Activated T-helper 1 cell treated with anti-CD3 and anti-CD28 coated beads, Interleukin-12 subunit alpha, Interleukin-12 subunit beta, Interleukin-2, Interleukin-4 antibody, amounts not matched to agents 30 ng/mL and 10 ng/mL and 1 ng/mL, durations not matched to agents 14 hours and 24 hours and 36 hours (primary cell): ENCODE measurements at places on chromosomes 13 and 19.

DNA sequence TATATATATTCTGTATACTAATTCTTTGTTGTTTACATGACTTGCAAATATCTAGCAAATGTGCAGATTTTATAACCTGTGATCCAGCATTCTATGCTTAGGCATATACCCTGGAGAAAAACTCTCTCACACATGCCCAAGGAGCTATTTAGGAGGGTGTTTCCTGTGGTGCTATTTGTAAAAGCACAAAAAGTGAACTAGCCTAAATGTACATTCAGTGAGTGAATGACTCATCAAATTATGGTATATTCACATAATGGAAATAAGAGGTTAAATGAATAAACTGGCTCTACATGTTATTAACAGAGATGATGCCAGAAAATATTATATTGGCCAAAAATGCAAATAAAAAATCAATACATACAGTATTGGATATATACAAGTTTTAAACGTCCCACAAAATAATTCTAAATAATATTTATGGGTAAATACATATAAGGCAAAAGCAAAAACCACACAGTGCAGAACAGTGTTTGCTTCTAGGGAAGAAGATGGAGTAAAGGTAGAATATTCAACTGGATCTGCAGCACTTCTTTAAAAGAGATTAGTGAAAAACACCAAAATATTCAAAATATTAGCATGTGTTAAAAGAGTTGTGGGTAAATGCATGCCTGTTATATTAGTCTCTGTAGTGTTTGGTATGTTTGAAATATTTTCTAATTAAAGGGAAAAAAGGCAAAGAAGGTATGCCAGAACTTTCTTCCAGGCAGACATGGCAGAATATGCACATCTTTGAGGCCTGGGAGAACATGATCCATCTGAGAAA, 344.7 kb downstream of the KLF5 start:
- no peak overlapping the region for H3K4me3 ChIP-seq
- DNase-seq: no peak
- H3K4me1 ChIP-seq: no peaks in the 10 kb centered on the region
- H3K27me3 ChIP-seq: peaks cover 1% of the 10 kb centered on the region
- no peaks in the 10 kb centered on the region for H3K36me3 ChIP-seq

DNA sequence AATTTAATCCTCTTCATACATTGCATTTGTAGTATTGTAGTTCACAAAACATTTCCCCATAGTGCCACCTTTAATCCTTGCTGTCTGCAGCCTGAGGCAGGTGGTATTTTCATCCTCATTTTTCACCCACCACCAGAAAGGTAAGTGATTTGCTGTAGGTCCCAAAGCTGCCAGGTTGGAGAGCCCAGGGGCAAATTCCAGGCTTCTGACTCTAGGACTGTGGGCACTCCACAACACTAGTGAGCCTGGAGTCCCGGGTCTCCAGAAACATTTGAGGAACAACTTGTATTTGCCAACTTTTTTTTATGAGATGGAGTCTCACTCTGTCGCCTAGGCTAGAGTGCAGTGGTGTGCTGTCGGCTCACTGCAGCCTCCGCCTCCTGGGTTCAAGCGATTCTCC, 6.2 kb downstream of the ILF3 start:
- no peaks in the 10 kb centered on the region for H3K27me3 ChIP-seq
- no peak for DNase-seq
- H3K27ac ChIP-seq: no peak overlapping the region

- H3K4me3 ChIP-seq: no peak overlapping the region
- H3K27ac ChIP-seq: no peak overlapping the region
- H3K4me1 ChIP-seq: no peaks in the 10 kb centered on the region
- H3K36me3 ChIP-seq: no peaks in the 10 kb centered on the region
- DNase-seq: no peak
- H3K27me3 ChIP-seq: peaks cover 2% of the 10 kb centered on the region
These were observed 247.6 kb upstream of the ARGLU1 start for GRCh38 chr13:106815545-106815944.

DNA sequence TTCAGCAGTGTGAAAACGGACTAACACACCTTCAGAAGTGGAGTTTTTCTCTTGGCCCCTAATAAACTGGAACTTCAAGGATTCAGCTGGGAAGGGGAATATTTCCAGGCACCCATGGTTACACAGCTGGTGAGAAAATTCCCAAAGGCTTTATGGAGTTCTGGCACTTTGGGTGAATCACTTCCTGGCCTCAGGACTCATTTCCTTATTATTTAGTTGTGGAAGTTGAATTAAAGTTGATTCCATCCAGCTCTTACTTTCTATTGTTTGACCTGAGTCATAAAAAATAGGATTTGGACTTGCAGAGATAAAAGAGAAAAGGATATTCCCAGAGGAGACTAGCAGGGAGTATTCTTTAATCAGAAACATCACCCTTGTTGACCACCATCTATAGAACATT, 882.1 kb downstream of the UQCRFS1 start:
- H3K4me3 ChIP-seq: no peak overlapping the region
- DNase-seq: no peak
- H3K36me3 ChIP-seq: peaks cover 5% of the 10 kb centered on the region
- peaks cover 18% of the 10 kb centered on the region for H3K4me1 ChIP-seq
- no peak overlapping the region for H3K27ac ChIP-seq

- H3K27me3 ChIP-seq: peaks cover 4% of the 10 kb centered on the region
- DNase-seq: no peak
- H3K27ac ChIP-seq: peak overlapping the region; percentile 75
- H3K36me3 ChIP-seq: peaks cover 6% of the 10 kb centered on the region
- no peak overlapping the region for H3K4me3 ChIP-seq
These were observed 178.8 kb upstream of the RFC3 start for GRCh38 chr13:33639158-33639557.

GRCh38 chr13:29799041-29799440, 51.4 kb downstream of the UBL3 start:
- no peak overlapping the region for H3K4me3 ChIP-seq
- H3K4me1 ChIP-seq: peaks cover 7% of the 10 kb centered on the region
- no peak overlapping the region for H3K27ac ChIP-seq
- peaks cover 2% of the 10 kb centered on the region for H3K27me3 ChIP-seq

GRCh38 chr19:5997371-5997770, 19.4 kb upstream of the RANBP3 start:
- no peak overlapping the region for H3K4me3 ChIP-seq
- H3K27ac ChIP-seq: no peak overlapping the region

DNA sequence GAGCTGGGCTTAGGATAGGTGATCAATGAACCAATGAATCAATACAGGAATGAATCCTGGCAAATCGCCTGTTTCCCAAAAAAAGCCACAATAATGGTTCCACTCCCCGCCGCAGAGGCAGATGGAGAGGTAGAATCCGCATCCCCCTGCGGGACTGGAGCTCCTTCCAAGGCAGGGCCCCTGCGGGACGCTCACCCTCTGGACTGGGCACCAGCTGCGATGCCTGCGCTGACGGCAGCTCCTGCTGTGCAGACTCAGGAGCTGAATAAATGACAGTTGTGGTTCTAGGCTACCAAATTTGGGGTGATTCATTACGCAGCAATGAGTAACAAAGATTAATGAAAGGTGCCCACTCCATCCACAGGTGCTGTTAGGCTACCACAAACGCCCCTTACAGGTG, 8.8 kb upstream of the CDC34 start:
- no peaks in the 10 kb centered on the region for H3K27me3 ChIP-seq
- no peaks in the 10 kb centered on the region for H3K4me1 ChIP-seq
- no peaks in the 10 kb centered on the region for H3K36me3 ChIP-seq
- no peak overlapping the region for H3K4me3 ChIP-seq

- no peaks in the 10 kb centered on the region for H3K4me1 ChIP-seq
- peaks cover 6% of the 10 kb centered on the region for H3K36me3 ChIP-seq
- peaks cover 31% of the 10 kb centered on the region for H3K27me3 ChIP-seq
- no peak for DNase-seq
- H3K27ac ChIP-seq: no peak overlapping the region
These were observed 5.1 kb upstream of the KLF2 start for GRCh38 chr19:16319481-16319880.

DNA sequence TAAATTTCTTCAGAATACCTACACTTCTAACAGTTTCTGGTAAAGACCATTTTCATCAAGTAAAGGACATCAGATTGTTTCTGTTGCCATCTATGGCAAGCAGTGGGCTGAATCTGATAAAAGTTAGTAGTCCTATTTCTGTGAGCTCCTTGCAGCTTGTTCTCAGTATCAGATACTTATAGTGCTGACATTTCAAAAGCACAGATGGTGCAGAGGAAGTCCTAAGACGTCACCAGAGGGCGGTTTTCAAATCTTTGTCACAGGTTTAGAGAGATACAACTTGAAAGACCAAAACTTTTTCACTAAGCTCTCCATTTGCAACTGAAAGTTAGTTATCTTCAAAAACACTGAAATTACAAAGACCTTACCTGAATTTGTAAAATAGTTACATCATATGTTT, 719.8 kb downstream of the SLITRK1 start:
- no peak overlapping the region for H3K4me3 ChIP-seq
- DNase-seq: no peak
- no peaks in the 10 kb centered on the region for H3K36me3 ChIP-seq

- peak overlapping the region; percentile 63 for H3K27ac ChIP-seq
- H3K4me1 ChIP-seq: peaks cover 32% of the 10 kb centered on the region
- peak overlapping the region; percentile 92 for H3K4me3 ChIP-seq
- peaks cover 14% of the 10 kb centered on the region for H3K36me3 ChIP-seq
- H3K27me3 ChIP-seq: no peaks in the 10 kb centered on the region
- DNase-seq: no peak
These were observed 5.6 kb upstream of the ARRDC2 start for GRCh38 chr19:18002347-18002850.

DNA sequence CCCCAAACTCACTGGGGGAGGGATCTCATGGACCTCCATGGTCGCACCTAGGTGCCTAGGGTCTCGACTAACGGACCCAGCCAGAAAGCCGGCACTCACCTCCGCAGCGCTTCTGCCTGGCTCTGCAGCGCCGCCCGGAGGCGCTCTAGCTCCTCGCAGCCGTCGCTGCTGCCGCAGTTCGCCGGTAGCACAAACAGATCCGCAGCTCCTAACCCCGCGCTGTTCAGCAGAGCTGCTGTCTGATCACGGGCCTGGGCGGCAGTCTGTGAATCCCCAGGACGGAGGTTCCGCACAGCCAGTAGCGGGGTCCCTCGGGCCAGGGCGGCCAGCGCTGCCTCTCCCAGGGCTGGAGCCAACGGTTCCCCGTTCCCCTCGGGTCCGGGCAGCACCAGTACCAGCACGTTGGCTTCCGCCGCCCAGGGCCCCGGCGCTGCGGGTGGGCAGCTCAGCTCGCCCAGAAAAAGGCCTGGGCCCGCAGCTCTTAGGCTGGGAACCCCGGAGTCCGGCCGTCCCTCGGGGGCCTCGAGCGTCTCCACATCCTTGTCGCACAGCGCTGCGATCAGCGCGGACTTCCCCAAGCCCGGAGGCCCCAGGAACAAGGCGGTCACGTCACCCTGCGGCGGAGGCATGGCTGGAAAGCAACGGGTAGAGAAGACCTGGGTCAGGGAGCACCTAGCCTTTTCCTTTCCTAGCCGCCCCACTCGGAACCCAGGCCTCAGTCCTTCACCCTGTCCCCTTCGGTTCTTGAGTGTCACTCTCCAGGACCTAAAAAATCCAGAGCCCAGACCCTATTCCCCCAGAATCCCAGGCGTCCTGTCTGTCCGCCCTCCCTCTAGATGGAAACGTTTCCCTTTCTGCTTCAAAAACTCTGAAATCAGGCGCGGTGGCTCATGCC, 977 bp downstream of the IRGQ start:
- peak overlapping the region; percentile 97 for H3K27ac ChIP-seq
- peak; percentile 68 for DNase-seq
- H3K4me3 ChIP-seq: peak overlapping the region; percentile 97
- peaks cover 19% of the 10 kb centered on the region for H3K36me3 ChIP-seq

- H3K36me3 ChIP-seq: peaks cover 1% of the 10 kb centered on the region
- no peak overlapping the region for H3K27ac ChIP-seq
- H3K27me3 ChIP-seq: peaks cover 2% of the 10 kb centered on the region
- DNase-seq: no peak
These were observed 22.2 kb downstream of the AP2S1 start for GRCh38 chr19:46828484-46828883.
